Stimulated activated CD4-positive, alpha-beta T cell treated with anti-CD3 and anti-CD28 coated beads, TNF-alpha, amount 100 ng/mL, for 4 hours (primary cell): ENCODE measurements at places on chromosomes 11 and 22.
A peak's percentile ranks its signal among the peaks of the same experiment; 100 is the strongest.

- no peak for DNase-seq
Observed at GRCh38 chr11:11252403-11252802, 100.6 kb downstream of the CSNK2A3 start.

DNA sequence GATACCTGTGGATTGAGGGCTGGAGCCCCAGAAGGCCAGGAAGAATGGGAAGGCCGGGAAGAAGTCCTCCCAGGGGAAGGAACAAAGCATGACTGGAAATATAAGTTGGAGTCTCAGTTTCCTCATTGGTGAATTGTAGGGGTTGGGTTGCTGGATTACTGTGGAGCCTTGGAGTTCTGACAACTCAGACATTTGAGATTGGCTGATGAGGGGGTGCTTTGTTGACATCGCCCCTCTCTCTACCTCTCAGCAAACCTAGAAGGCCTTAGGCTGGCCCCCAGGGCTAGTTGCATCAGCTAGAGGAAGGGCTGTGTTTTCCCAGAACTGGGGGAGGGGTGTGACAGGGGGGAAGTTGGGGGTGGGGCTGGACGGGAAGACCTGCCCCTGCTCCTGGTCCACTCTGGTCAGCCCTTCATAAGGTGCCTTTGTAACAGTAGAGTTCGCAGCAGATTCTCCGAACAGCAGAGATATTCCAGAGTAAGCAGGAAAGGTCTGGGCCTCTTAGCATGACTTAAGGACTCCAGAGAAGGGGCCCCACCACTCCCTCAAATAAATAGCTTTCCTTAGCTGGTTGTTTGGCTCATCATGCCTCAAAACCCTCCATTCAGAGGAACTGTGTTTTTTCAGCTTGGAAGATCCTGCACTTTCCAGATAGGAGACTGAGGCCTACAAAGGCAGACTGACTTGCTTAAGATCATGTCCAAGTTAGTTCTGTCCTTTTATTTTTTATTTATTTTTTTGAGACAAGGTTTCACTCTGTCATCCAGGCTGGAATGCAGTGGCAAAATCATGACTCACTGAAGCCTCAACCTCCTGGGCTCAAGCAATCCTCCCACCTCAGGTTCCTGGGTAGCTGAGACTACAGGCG lies 12.5 kb upstream of the THRSP start:
- DNase-seq, result no peak

DNA sequence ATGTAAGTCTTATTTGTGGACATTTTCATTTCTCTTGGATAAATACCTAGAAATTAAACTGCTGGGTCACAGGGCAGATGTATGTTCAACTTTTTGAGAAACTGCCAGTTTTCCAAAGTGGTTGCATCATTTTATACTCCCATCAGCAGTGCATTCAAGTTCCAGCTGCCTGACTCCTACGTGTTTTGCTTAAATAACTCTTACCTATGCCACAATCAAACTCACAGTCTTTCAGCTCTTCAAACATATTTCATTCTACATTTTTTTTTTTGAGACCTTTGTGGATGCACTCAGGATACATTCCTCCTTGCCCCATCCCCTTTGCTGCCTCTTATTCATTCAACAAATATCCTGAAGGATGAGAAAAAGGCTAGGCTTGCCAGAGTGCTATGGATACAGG lies 9.2 kb downstream of the TCF20 start:
- DNase-seq, result no peak

- no peak for DNase-seq
Observed at GRCh38 chr22:41922328-41922727, 4.3 kb downstream of the TNFRSF13C start.

DNA sequence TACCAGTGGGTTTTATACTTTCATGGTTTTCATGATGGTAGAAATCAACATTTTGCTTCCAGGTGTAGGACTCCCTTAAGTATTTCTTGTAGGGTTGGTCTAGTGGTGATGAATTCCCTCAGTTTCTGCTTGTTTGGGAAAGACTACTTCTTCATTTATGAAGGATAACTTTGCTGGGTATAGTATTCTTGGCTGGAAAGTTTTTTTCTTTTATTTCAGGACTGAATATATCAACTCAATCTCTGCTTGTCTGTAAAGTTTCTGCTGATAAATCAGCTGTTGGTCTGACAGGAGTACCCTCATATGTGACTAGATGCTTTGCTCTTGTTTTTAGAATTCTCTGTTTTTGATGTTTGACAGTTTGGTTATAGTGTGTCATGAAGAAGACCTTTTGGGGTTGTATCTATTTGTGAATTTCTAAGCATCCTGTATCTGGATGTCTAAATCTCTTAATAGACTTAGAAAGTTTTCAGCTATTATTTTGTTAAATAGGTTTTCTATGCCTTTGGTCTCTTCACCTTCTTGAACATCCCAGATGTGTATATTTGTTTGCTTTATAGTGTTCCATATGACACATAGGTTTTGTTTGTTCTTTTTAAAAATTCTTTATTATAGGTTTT lies 95.9 kb downstream of the ENTHD1 start:
- no peak for DNase-seq

GRCh38 chr11:122679466-122679865 lies 23.9 kb downstream of the UBASH3B start:
- DNase-seq, result no peak

GRCh38 chr11:18853086-18853720 lies 61.6 kb upstream of the PTPN5 start:
- no peak for DNase-seq

- peak; percentile 34 for DNase-seq
Observed at GRCh38 chr11:75142714-75143419, 8.0 kb upstream of the SLCO2B1 start.

- no peak for DNase-seq
Observed at GRCh38 chr11:29163231-29163630, 853.6 kb downstream of the KCNA4 start.

DNA sequence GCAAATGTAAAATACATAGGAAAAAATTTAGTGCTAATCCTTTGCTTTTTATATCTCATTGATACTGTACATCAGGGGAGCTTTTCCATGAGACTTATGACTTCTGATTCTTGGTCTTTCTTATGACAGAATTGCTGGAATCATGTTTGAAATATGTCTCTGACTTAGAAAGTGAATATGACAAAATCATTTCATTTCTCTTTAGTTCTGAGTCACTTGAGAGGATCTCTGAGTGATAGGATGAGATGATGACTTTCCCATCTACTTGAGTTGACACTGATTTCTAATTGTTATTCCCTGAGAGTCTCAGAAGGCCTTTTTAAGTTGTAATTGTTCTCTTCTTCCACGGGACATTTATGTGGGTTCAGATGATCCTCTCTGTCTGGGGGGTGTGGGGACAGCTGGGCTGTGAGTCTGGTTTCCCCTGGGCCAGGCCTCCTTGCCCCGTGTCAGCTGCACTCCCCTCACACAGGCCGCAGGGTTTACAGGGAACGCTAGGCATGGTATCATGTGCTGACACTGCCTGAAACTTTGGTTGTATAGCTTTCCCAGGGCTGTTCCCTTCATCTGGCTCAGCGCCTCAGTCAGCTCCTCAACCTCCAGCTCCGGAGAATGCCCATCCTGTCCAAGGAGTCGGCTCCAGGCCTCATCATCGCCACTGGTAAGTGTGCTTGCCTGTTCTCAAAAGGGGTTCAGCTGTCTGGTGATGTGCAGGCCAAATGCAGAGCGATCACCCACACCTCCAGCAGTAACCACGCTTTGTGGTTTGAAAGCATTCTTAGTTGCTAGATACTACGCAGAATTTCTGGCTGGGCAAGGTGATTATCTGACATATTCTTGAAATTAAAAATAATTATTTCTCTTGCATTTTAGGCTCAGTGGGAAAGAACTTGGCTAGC lies 69.5 kb upstream of the SORL1-AS1 start:
- no peak for DNase-seq

GRCh38 chr11:13667245-13667644 lies 1.2 kb upstream of the FAR1 start:
- DNase-seq, result no peak

DNA sequence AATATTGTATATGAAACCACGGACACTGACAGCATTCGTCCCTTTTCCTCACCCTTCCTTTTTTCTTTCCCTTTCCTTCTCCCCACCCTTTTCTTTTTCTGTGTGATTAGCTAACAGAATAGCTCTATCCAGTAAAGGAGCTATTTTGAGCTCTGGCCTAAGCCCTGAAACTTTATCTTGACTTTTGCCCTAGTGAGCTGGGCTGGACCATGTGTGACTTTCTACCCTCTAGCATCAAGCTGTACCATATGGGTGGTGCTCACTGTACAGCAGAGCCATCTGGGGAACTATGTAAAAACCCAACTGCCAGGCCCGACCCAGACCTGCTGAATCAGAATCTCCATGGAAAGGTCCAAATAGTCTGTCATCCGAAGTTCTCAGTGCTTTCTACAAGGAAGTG lies 21.9 kb upstream of the PANX1 start:
- DNase-seq, result no peak

- no peak for DNase-seq
Observed at GRCh38 chr11:76745561-76746207, 37.5 kb upstream of the TSKU start.

GRCh38 chr11:11170352-11171084 lies 182.5 kb downstream of the CSNK2A3 start:
- DNase-seq, result no peak

GRCh38 chr11:121655537-121656327 lies 203.0 kb upstream of the SORL1-AS1 start:
- peak; percentile 51 for DNase-seq

DNA sequence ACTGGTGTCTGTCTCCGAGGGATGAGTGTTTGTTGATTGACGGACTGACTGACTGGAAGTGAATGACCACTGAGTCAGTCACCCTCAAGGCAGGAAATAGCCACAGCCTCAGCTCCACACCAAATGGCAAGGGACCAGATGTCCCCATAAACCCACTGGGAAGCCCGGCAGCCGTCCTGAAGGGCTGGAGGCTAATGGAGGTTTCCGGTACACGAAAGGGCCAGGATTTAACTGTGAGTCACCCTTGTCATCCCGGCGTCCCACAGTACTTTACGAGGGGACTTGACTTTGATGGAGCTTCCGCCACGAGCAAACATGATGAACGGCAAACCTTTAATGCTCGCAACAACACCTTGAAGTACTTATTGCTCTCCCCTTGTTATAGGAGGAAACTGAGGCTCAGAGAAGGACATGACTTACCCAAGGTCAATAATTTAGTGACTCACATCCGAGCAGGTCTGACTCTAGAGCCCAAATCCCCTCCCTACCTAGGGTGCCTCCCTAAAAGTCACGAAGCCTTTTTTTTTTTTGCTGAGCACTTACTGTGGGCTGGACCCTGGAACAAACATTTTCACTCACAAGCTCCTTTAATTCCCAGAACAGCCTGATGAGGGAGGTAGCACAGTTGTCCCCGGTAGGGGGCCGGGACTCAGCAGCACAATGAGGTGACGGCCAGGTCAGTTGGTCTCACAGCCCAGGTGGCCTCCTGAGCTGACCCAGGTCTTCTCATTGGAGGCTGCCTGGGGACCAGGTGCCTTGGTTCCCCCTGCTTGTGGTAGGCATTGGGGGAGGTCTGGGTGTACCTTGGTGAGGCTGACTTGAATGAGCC lies 25.2 kb upstream of the GCAT start:
- DNase-seq, result no peak

DNA sequence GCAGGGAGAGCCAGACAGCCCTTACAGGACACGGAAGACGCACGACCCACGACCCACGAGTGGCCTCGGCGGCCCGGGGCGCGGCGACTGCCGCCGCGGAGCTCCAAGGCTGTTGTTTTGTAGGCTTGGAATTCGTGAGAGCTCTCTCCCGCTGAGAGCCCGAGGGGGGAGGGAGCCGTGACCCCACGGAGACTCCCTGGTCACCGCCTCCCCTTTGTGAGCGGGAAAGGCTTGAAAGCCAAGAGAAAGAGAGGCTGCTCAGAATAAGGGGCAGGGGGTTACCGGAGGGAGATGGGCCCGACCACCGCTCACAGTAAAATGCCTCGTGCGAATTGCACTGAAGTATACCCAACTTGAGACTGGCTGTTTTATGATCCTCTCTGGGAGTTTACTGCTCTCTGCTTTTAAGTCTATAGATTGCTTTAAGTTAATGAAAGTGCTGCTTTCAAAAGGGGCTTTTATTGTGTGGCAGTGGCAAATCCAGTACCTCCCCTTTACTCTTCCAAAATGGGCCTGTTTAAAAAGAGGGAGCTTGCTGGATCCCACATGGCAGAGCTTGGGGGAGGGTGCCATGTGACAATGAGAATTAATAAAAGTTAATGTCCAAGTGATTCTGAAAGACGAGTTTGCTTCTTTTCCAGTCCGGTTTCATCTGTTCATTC lies 2.9 kb downstream of the PKNOX2 start:
- DNase-seq, result no peak

GRCh38 chr11:12272821-12273617 lies 104.4 kb upstream of the PARVA start:
- no peak for DNase-seq

- DNase-seq, result no peak
Observed at GRCh38 chr11:134132808-134133207, 63.9 kb downstream of the JAM3 start.

DNA sequence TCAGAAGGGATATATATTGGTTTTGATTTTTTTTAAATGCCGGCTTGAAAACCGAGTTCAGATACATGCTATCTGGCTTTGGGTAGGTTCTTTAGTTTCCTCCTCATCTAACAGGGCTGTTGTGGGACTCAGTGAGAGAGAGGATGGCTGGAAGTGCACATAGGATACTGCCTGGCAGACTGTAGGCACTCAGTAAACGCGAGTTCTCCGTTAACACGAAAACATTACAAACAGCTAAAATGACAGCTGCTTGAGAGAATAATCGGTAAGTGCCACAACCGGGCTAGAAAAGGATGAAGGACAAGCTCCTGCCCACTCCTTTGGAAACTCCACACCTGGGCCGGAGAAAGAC lies 369 bp downstream of the XRRA1 start:
- DNase-seq, result no peak

- DNase-seq, result peak; percentile 57
Observed at GRCh38 chr11:58675334-58676155, 53.1 kb downstream of the CNTF start.

DNA sequence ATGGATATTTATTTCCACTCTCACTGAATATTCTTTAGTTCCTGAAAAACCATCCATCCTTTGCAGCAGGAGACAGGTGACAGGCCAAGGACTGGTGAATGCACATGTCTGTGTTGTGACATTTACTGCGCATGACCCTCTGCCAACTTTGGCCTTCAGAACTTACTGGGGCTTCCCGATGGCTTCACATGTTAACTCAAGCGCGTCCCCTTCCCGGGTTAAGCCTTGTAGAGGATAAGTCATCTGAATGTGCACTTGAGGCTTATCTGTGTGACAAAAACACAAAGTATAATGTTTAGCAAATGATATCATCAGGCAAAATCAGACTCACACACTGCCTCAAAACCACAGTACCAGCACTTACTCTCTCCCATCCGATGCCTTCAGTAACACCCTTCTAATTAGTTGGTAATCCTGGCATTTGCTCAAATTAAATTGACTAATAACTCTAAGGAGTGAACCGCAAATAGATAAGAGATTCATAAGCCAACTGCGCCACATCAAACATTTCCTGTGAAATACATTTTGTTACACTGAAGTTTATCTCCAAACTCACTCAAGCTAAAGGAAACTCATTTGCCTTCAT lies 286.4 kb downstream of the CADM1 start:
- DNase-seq, result no peak

- no peak for DNase-seq
Observed at GRCh38 chr22:23248583-23248982, 68.3 kb downstream of the BCR start.

GRCh38 chr22:35915477-35916013 lies 113.1 kb downstream of the RBFOX2 start:
- no peak for DNase-seq

- no peak for DNase-seq
Observed at GRCh38 chr11:94558468-94558867, 8.7 kb upstream of the PIWIL4 start.

- DNase-seq, result no peak
Observed at GRCh38 chr11:36230779-36231699, 58.2 kb downstream of the COMMD9 start.
